Left kidney (tissue), 8 donors: ENCODE measurements at places on chromosomes 12 and 14.

DNA sequence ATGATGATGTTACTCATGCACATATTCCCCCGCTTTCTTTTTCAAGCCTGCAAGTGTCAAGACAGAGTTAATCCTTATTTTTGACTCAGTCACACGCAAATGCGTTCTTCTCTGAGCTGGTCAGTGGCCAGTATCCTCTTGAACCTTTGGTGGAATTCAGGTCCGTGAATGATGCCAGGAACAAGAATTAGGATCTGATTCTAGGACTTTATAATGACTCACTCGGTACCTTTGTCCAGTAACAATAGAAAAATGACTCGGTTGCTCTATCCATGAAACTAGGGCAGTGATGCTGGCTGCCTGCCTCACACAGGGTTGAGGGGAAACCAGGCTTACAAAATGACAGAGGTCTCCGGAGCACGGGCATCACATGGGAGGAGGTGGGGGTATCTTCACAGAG is 185.8 kb upstream of the NUDT4 start:
- no peak for DNase-seq

DNA sequence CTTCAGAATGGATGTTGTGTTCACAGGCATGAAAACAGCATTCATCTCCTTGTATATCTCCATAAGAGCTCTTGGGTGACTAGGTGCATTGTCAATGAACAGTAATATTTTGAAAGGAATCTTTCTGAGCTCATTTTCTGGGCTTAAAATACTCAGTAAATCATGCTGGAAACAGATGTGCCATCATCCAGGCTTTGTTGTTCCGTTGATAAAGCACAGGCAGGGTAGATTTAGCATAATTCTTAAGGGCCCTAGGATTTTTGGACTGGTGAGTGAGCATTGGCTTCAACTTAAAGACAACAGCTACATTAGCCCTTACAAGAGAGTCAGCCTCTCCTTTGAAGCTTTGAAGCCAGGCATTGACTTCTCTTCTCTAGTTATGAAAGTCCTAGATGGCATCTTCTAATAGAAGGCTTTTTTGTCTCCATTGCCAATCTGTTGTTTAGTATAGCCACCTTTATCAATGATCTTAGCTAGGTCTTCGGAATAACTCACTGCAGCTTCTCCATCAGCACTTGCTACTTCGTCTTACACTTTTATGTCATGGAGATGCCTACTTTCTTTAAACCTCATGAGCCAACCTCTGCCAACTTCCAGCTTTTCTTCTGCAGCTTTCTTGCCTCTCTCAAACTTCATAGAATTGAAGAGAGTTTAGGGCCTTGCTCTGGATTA is 79.6 kb upstream of the PSMA6 start:
- DNase-seq: no peak

DNA sequence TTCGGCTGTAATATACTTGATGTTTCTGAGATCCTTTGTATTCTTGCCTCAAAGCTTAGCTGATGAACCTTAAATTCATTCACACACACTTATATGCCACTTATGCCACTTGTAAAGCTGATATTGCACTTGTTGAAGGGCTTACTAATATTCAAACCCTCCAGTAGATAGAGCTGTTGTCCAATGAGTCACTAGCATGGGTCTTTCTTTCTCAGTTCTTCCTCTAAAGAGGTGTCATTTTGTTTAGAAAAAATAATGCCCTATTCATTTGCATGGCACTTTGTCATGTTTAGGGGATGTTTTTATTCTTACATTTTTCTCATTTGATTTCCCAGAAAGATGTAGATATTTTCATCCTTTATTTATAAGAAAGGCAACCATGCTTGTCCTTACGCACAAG is 56.4 kb downstream of the MON2 start:
- DNase-seq: no peak

- no peak for DNase-seq
Measured at GRCh38 chr12:11753150-11753499, 103.7 kb downstream of the ETV6 start.

DNA sequence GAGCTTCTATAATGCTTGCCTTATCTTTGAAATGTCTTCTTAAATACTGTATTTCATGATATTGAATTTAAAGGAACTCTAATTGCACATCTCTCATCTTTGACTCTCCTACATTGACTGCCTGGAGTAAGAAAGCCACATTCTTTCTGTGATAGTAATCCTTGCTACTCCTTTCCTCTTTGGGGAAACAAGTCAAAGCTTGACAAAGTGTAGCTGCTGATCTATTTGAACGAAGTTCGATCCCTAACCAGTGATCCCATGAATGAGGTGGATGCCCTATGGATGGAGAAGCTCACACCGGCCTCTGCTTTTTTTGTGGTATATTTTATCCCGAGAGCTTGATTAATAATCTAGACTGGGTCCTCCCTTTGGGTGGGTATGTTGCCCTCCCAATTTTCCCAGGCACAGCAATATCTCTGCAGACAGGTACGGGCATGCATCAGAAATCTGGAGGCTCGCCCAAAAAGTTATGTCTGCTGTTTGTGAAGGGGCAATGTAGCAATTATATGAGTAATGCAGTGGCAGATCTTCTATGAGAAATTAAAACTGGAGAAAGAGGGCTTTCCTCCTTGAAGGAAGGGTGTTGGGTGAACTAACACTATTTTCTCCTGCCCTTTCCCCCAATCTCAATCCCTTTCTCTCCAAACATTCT is 163.0 kb upstream of the FRMD6 start:
- DNase-seq: no peak

DNA sequence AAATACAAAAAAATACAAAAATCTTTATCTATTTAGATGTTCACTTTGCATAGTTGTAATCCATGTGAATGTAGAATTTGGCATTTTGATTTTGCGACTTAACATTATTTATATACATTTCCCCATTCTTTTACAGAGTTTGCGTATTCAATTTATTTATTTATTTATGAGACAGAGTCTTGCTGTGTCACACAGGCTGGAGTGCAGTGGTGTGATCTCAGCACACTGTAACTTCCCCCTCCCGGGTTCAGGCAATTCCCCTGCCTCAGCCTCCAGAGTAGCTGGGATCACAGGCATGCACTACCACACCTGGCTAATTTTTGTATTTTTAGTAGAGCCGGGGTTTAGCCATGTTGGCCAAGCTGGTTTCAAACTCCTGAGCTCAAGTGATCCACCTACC is 25.3 kb upstream of the STRN3 start:
- no peak for DNase-seq

DNA sequence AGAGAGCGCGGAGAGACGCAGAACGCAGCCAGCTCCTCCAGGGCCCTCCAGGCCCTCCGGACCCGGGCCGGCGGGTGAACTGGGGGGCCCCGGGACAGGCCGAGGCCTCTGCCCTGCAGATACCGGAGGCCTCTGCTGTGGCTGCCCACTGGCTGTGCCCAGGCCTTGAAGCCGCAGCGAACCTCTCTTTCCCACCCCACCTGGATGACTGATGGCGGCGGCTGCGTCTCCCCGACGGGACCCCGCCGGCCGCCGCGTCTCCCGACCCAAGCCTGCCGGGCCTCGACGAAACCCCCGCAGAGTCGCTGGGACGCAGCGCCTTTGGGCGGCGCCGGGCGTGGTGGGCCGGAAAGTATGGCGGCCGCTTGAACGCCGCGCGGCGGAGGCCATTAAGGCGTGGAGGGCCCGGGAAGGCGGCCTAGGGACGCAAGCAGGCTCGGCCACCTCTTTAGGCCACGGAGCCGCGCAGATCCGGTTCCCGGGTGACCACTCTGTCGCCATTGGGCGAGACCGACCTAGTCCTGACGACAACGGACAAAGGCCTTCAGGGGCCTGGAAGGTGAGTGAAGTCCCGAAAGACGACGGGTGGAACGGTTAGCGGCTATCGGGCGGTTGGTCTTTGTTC is 8.4 kb upstream of the ERGIC2 start:
- DNase-seq: no peak

- DNase-seq: no peak
Measured at GRCh38 chr14:51118993-51119392, 24.1 kb upstream of the TRIM9 start.
